Astrocyte (in vitro differentiated cells and primary cell): ENCODE measurements at places on chromosomes 6 and 20.

- DNase-seq: no peak
Observed at GRCh38 chr6:44065443-44066140, 61.7 kb downstream of the MRPL14 start.

DNA sequence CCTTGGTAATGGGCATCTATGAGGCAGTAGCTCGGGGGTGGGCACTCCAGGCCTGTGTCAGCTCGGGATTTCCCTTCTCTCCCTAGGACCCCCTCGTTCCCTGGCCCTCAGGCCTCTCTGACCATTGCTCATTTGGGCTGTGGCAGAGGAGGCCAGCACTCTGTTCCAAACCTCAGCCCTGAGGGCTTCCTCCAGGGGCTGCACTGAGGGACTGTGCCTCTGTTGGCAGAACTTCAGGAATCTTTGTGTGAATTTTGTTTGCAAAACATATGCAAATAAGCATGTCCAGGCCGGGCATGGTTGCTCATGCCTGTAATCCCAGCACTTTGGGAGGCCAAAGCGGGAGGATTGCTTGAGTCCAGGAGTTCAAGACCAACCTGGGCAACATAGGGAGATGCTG, 11.0 kb downstream of the PACSIN1 start:
- DNase-seq: no peak

DNA sequence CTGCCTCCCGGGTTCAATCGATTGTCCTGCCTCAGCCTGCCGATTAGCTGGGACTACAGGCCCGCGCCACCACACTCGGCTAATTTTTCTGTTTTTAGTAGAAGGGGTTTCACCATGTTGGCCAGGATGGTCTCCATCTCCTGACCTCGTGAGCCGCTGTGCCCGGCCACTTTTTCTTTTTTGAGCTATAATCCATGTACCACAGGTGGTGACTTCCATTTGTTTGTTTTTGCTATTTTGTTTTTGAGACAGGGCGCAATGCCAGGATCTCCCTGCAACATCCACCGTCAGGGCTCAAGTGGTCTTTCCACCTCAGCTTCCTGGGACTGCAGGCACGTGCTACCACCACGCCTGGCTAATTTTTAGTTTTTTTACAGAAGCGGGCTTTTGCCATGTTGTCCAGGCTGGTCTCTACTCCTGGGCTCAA, 8.5 kb downstream of the HSPA1B start:
- DNase-seq: no peak

GRCh38 chr20:48169650-48170225, 384.5 kb upstream of the SULF2 start:
- DNase-seq: no peak
